ENCODE measurements at places on chromosomes 6 and 20. TPM values are rescaled to one million over a fixed set of nuclear protein-coding genes. Genes with fewer than 3 reads are reported as not detected.
A peak's percentile ranks its signal among the peaks of the same experiment; 100 is the strongest.

DNA sequence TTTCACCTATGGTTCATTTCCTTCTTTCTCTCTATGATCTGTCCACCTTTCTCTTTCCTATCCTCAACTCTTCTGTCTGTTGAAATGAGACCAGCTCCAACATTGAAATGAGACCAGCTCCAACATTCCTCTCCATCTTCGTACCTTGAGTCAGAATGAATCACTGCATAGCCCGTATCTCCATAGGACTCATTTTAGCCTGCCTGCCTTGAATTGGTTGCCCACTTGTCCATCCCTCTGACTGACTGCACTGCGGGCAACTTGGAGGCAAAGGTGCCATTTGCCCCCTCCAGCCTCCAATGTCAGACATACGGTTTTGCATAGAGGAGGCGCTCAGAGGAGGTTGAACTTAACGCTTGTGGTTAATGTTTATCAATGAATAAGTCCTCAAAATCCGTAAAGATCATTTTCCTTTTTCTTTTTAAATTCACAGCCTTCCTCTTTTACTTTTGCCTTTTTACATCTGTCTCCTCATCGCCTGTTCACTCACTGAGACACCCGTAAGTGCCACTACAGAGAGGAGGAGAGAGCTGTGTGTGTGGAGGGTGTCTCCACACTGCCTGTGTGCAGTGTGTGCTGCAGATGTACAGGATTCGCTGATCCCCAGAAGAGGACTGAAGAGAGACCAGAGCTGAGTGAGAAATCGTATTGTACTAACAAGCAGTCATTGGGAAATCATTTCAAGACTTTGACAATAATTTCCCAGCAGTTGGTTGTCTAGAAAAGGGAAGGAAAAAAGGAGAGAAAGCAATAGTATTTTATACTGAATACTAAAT lies 579.6 kb upstream of the MAP3K7 start:
- H3K36me3 ChIP-seq: no peaks in the 10 kb centered on the region
- no peaks in the 10 kb centered on the region for H3K4me1 ChIP-seq

DNA sequence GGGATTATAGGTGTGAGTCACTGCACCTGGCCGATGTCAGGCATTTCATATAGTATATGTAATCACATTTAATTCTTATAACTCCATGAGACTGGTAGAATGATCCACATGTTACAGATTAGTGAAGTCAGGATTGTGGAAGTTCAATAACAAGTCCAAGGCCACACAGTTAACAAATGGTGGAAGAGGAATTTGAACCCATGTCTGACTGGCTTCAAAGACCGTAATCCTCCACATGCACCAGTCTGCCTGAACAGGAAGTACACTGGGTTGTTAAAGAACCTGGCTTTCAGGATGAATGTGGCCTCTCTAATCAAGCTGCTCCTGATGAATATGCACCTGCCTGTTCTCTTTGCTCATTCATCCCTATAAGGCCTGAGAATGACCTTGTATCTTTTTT lies 122.0 kb upstream of the HDAC2 start:
- no peak overlapping the region for H3K27ac ChIP-seq
- H3K4me1 ChIP-seq: no peaks in the 10 kb centered on the region
- DNase-seq: no peak

GRCh38 chr6:135322427-135323201 lies 141.5 kb downstream of the MYB start:
- H3K4me3 ChIP-seq: no peak overlapping the region
- no peak for DNase-seq
- H3K36me3 ChIP-seq: no peaks in the 10 kb centered on the region
- no peak overlapping the region for H3K27ac ChIP-seq

DNA sequence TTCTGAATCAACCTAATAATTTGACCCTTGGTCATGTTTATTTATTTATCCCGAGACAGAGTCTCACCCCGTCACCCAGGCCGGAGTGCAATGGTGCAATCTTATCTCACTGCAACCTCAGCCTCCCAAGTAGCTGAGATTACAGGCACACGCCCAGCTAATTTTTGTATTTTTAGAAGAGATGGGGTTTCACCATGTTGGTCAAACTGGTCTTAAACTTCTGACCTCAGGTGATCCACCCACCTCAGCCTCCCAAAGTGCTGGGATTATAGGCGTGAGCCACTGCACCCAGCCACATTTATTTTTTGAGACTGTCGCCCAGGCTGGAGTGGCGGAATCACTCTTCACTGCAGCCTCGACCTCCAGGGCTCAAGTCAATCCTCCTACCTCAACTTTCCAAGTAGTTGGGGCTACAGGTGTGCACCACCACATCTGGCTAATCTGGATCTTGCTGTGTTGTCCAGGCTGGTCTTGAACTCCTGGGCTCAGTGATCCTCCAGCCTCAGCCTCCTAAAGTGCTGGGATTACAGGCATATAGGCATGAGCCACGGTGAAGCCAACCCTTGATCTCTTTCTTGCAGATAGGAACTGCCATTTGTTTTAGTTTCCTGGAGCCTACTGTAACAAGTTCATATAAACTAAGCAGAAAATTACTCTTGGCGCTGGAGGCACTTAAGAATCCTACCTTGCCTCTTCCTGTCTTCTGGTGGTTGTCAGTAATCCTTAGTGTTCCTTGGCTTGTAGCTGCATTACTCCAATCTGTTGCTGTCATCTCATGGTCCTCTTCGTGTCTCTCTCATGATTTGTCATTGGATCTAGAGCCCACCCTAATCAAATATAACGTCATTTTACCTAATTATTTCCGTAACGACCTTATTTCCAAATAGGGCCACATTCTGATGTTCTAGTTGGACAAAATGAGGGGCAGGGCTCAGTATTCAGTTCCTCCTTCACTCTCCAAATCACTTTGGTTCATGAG lies 2.3 kb downstream of the RPS18 start:
- no peaks in the 10 kb centered on the region for H3K27me3 ChIP-seq
- DNase-seq: no peak

GRCh38 chr6:127547215-127547614 lies 28.1 kb upstream of the MTCL3 start:
- H3K4me3 ChIP-seq: no peak overlapping the region
- no peaks in the 10 kb centered on the region for H3K27me3 ChIP-seq
- H3K27ac ChIP-seq: no peak overlapping the region
- H3K36me3 ChIP-seq: no peaks in the 10 kb centered on the region

- H3K36me3 ChIP-seq: no peaks in the 10 kb centered on the region
- peak overlapping the region; percentile 83 for H3K27ac ChIP-seq
- H3K4me3 ChIP-seq: no peak overlapping the region
- peaks cover 85% of the 10 kb centered on the region for H3K4me1 ChIP-seq
- no peak for DNase-seq
These were observed 66.3 kb downstream of the ATXN1 start for GRCh38 chr6:16694781-16695578.

GRCh38 chr20:1941226-1941625 lies 46.0 kb downstream of the SIRPA start:
- peaks cover 2% of the 10 kb centered on the region for H3K4me1 ChIP-seq
- H3K4me3 ChIP-seq: no peak overlapping the region
- DNase-seq: no peak
- H3K27ac ChIP-seq: no peak overlapping the region

GRCh38 chr6:67722861-67723261 lies 912.2 kb upstream of the ADGRB3 start:
- H3K36me3 ChIP-seq: no peaks in the 10 kb centered on the region
- H3K27ac ChIP-seq: no peak overlapping the region
- H3K4me3 ChIP-seq: no peak overlapping the region

DNA sequence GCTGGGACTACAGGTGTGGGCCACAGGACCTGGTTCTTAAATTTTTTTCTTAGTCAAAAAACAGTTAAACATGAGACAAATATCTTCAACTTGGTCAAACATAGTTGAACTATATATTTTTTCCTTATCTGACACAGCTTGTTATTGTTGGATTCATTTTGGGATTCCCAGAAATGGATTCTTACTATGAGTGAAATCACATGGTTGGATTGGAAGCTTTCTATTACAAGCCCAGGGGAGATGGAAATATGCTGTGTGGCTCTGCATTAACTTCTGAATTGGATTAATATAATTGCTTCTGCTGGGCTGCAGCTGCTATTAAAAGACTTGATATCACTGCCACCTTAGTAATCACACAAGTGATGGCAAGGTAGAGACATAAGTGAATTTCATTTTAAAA lies 126.4 kb upstream of the DUSP22 start:
- peaks cover 4% of the 10 kb centered on the region for H3K27me3 ChIP-seq
- H3K36me3 ChIP-seq: no peaks in the 10 kb centered on the region
- no peak for DNase-seq
- no peak overlapping the region for H3K4me3 ChIP-seq

- no peak overlapping the region for H3K4me3 ChIP-seq
- peaks cover 18% of the 10 kb centered on the region for H3K4me1 ChIP-seq
- no peak overlapping the region for H3K27ac ChIP-seq
- no peaks in the 10 kb centered on the region for H3K36me3 ChIP-seq
- H3K27me3 ChIP-seq: no peaks in the 10 kb centered on the region
- DNase-seq: no peak
These were observed 50.7 kb downstream of the TGM2 start for GRCh38 chr20:38114353-38114791.

GRCh38 chr6:24359640-24360454 lies 2.0 kb upstream of the DCDC2 start:
- H3K4me3 ChIP-seq: peak overlapping the region; percentile 38
- no peaks in the 10 kb centered on the region for H3K4me1 ChIP-seq
- H3K27me3 ChIP-seq: peaks cover 5% of the 10 kb centered on the region
- H3K36me3 ChIP-seq: no peaks in the 10 kb centered on the region
- H3K27ac ChIP-seq: peak overlapping the region; percentile 70
- DNase-seq: peak; percentile 50

- no peaks in the 10 kb centered on the region for H3K36me3 ChIP-seq
- no peak overlapping the region for H3K27ac ChIP-seq
- no peaks in the 10 kb centered on the region for H3K4me1 ChIP-seq
- no peak for DNase-seq
These were observed 266.0 kb downstream of the ADGRB3 start for GRCh38 chr6:68901044-68901443.

DNA sequence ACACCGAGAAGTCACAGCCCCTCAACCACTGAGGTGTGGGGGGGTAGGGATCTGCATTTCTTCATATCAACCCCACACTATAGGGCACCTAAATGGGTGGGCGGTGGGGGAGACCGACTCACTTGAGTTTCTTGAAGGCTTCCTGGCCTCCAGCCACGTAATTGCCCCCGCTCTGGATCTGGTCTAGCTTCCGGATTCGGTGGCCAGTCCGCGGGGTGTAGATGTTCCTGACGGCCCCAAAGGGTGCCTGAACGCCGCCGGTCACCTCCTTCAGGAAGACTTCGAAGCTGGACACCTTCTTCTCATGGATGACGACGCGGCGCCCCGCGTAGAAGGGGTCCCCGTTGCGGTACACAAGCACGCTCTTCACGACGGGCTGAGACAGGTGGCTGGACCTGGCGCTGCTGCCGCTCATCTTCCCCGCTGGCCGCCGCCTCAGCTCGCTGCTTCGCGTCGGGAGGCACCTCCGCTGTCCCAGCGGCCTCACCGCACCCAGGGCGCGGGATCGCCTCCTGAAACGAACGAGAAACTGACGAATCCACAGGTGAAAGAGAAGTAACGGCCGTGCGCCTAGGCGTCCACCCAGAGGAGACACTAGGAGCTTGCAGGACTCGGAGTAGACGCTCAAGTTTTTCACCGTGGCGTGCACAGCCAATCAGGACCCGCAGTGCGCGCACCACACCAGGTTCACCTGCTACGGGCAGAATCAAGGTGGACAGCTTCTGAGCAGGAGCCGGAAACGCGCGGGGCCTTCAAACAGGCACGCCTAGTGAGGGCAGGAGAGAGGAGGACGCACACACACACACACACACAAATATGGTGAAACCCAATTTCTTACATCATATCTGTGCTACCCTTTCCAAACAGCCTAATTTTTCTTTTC lies at the start of gene DCDC2:
Gene DCDC2, minus strand, starts transcription at position 724 of the 883 bp plus-strand sequence. Its CDS starts 309 bp downstream, at position 415.
- no peaks in the 10 kb centered on the region for H3K36me3 ChIP-seq
- peaks cover 45% of the 10 kb centered on the region for H3K27me3 ChIP-seq
- peak; percentile 93 for DNase-seq
- peak within 1 kb of the TSS; percentile 33 for H3K27ac ChIP-seq
- H3K4me1 ChIP-seq: peaks cover 19% of the 10 kb centered on the region
- H3K4me3 ChIP-seq: peak within 1 kb of the TSS; percentile 39

DNA sequence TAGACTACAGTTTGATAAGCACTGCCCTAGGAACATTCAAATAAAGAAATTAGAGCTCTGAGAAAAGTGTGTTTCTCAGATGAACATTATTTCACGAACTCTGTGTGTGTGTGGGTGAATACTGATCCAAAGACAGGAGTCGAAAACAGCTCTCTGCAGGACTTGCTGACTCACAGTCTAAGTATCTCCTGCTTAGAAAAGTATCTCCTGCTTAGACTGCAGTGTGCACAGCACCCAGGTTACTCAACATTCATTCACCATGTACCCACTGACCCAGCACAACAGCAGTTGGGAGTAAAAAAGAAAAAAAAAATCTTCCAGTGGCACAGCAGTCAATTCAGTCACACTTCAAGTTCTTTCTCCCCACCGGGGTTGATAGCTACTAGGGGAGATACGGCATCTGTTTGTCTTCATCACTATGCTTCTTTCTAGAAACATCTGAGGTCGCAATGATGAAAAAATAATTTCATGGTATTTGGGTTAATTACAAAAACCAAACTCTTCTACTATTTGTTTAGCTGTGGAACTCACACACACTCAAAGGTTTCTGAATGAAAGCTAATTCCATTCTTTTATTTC lies 48.0 kb downstream of the GCLC start:
- no peaks in the 10 kb centered on the region for H3K27me3 ChIP-seq
- no peak overlapping the region for H3K4me3 ChIP-seq
- peaks cover 29% of the 10 kb centered on the region for H3K36me3 ChIP-seq

DNA sequence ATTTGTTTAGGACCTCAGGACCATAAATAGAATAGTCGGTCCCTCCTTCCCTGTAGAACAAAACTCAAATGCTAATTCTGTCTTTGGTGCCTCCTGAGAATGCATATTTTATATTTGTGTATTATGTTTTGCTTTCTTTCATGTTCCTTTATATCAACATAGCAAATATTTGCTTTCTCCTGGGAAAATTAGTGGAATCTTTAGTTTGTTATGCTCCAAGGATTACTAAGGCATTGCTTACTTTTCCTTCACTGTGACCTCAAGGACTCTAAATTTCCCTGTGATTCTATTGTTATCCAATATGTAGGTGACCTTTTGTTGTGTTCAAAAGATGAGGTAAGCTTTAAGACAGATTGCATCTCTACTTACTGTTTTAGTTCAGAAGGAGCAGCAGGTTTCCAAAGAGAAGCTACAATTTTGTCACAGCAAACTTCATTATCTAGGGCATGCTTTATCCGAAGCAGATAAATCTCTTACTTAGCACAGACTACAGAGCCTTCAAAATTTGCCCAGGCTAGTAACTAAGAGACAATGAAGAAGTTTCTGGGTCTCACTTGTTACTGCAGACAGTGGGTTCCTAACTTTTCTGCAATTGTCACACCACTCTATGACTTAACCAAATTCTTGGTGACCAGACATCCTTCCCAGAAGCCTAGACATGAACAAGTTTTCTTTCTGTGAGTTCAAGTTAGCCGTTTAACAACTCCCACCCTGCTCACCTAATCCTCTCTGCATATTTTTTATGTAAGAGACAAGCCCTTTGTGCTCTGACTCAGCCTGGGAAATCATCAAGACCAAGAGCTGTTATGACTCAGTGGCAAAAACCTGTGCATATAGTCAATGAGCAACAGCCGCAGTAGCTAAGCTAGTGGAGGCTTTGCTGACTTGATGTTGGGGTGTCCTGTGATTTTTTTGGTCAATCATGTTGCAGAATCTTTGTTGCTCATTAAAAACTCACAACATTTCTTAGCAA lies 378.8 kb downstream of the QKI start:
- H3K27ac ChIP-seq: no peak overlapping the region

The MOXD1 gene
- 106 TPM for total RNA-seq

The STK38 gene
- 40.2 TPM for total RNA-seq

The UST gene
- 17.0 TPM for total RNA-seq

The SLC25A27 gene
- total RNA-seq: 12.4 TPM

The AK9 gene
- 8.0 TPM for total RNA-seq
